Stimulated activated CD4-positive, alpha-beta T cell treated with anti-CD3 and anti-CD28 coated beads, Interleukin-1b, Interleukin-23, amount 100 ng/mL, for 1 hour (primary cell): ENCODE measurements at places on chromosomes 3 and 15.

- no peak for DNase-seq
These were observed 419.5 kb upstream of the C2CD4B start for GRCh38 chr15:62584301-62585235.

GRCh38 chr15:71275566-71276335, 160.5 kb downstream of the THSD4 start:
- no peak for DNase-seq

DNA sequence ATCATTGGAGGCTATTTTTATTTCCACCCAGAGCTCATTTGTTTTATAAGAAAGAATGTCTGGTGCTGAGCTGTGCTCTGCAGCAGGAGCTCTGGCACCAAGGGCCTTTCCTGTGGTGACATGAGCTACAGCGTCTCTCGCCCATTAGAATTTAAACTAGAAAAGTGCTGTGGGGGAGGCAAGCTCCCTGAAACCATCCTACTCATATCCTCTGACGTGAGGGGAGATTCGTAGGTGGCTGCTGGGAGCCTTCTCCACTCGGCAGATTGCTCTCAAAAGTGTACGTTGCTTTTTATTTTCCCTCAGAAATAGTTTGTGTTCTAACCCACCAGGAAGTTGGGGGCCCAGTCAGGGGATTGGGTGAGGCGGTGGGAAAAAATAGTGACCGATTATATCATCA, 76.3 kb upstream of the ARHGEF3 start:
- no peak for DNase-seq

GRCh38 chr15:80549191-80549590, 145.0 kb downstream of the ARNT2 start:
- DNase-seq: no peak

DNA sequence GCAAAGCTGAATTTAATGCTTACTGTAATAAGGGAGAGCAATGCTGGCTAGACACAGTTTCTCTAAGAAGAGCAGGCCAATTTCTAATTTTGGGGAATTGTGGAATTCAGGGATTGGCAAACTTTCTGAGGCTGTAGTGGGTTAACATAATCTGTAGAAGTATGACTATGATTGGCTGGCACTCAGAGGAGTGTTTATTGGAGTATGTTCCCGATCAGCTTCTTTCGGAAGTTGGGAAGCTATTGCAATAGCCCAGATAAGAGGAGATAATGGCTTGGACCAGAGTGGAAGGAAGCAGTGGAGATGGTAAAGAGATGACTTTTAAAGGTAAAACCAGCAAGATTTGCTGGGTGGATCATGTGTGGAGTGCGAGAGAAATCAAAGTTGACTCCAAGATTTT, 19.4 kb downstream of the TMOD3 start:
- DNase-seq: no peak

DNA sequence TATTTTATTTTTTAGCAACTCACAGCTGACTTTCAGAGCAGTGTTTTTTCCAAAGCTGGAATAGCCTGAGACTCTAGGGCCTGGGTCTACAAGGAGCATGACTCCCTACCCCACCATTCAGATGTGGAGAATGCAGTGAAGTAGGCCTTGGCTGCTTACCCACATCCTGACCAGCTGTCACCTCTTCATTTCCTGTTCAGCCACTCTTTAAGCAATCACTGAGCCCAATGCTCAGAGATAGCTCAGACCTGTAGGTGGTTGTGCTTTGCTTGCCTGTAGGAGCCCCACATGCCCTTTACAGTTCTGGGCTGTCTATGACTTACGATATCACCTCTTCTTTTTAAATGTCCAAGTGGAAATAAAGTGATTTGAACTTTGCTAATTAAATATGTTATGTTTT, 148.1 kb downstream of the NEK11 start:
- DNase-seq: no peak

GRCh38 chr15:65275728-65276126, 11.0 kb downstream of the PARP16 start:
- no peak for DNase-seq

- no peak for DNase-seq
These were observed 23.6 kb downstream of the TIMP4 start for GRCh38 chr3:12135029-12135657.

GRCh38 chr3:141440942-141441341, 45.9 kb upstream of the RASA2 start:
- no peak for DNase-seq

DNA sequence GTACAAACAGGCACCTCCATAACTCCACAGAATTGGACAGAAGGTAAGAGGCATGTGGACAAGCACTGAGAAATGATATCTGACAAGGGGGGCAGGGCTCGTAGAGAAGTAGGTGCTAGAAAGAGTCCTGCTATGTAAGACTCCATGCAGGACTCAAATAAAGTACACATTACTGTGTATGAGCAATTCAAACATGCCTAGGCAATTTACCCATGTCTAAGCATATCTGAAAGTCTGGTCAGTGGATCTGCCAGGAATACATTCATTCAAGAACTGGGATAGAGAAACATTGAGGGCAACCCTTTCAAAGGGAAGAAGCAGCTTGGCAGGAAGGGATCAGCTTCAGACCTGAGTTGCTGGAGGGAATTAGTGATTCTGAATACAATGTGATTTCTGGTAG, 174.1 kb upstream of the MCTP2 start:
- DNase-seq: no peak

DNA sequence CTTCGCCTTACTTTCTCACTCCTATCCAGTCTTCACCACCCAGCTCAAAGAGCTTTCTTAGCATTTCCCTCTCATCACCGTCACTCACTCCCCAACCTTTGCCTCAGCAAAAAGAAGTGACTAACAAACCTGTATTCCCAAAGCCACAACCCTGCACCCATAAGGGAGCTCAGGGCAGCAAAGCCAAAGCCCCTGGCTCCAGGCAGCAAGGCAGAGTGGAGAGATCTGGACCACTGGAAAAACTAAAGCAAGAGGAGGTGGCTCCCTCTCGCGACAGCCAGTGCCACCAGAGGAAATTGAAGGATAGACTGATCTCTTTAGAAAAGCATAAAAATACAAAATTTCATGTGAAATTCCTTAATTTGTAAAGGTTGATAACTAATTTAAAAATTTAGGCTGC, 25.1 kb upstream of the CDCP1 start:
- DNase-seq: no peak

DNA sequence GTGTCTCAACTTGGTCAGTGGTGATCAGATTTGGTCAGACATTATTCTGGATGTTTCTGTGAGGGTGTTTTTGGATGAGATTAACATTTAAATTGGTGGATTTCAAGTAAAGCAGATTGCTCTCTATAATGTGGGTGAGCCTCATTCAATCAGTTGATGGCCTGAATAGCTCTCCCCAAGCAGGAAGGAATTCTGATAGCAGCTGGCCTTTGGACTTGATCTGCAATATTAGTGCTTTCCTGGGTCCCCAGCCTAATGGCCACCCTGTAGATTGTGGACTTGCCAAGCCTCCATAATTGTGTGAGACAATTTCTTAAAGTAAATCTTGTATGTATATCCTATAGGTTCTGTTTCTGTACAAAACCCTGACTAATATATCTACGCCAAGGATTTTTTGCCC, 153.9 kb upstream of the TBL1XR1 start:
- no peak for DNase-seq

DNA sequence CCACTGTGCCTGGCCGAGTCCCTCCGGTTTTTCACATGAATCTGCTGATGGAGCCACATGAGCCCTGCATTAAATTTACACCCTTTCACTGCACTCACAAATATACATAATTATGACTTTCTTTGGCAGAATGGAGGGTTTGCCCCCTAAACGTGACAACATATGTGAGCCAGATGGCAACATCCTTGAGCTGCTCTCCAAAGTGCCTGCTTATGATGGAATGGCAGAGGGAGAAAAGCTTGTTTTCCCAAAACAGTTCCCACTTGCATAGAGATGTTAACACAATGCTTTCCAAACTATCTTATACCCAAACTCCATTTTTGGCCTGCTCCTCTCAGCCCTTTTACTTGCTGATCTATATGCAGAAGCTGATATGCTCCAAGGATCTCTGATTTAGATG, 54.9 kb downstream of the ABCC5 start:
- DNase-seq: no peak

DNA sequence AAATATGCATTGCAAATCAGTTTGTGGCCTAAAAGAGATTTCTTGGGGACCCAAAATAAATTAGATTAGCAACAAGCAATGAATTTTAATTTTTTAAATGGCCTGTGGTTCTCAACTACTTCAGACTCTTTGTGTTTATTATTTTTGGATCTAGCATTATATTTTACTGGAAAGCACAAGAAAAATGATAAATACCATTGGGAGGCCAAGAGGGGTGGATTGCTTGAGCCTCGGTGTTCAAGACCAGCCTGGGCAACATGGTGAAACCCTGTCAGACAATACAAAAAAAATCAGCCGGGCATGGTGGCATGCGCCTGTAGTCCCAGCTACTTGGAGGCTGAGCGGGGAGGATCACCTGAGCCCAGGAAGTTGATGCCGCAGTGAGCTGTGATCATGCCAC, 13.6 kb downstream of the LACTB start:
- no peak for DNase-seq
